Nasal cavity respiratory epithelium epithelial cell of viscerocranial mucosa (primary cell): ENCODE measurements at places on chromosomes 2 and 18. TPM values are rescaled to one million over a fixed set of nuclear protein-coding genes. Genes with fewer than 3 reads are reported as not detected.

The NETO1 gene
- total RNA-seq, result not detected in 2 replicates

The RRM2 gene
- 0.57 and 1.0 TPM in 2 replicates for total RNA-seq

The PTPRN gene
- not detected in 2 replicates for total RNA-seq

The IL36G gene
- 1.7 and 2.6 TPM in 2 replicates for total RNA-seq

The CCBE1 gene
- total RNA-seq, result 0.28 and 2.1 TPM in 2 replicates

The PARD6G gene
- 15.7 and 34.5 TPM in 2 replicates for total RNA-seq

The PTH2R gene
- not detected in 2 replicates for total RNA-seq

The RGPD3 gene
- total RNA-seq, result 0.34 and 0.43 TPM in 2 replicates

The MYO5B gene
- total RNA-seq, result 53.4 and 57.1 TPM in 2 replicates

The HOXD4 gene
- not detected in 2 replicates for total RNA-seq

The TMEM163 gene
- not detected in 2 replicates for total RNA-seq

The PAX3 gene
- total RNA-seq, result 5.8 TPM in 1 of 2 replicates, not detected in the other

The RABL2A gene
- total RNA-seq, result 4.1 and 12.0 TPM in 2 replicates

The SPTBN1 gene
- total RNA-seq, result 357 and 427 TPM in 2 replicates

The AKAIN1 gene
- total RNA-seq, result not detected in 2 replicates

The ONECUT2 gene
- under 0.01 and 0.07 TPM in 2 replicates for total RNA-seq

The CCDC142 gene
- 9.9 and 12.7 TPM in 2 replicates for total RNA-seq

The COL3A1 gene
- under 0.01 and 11.2 TPM in 2 replicates for total RNA-seq

The TMEFF2 gene
- under 0.01 TPM in 1 of 2 replicates, not detected in the other for total RNA-seq

The ASXL2 gene
- 6.8 and 18.1 TPM in 2 replicates for total RNA-seq

The NYAP2 gene
- under 0.01 TPM in 1 of 2 replicates, not detected in the other for total RNA-seq

The KIAA2012 gene
- not detected in 2 replicates for total RNA-seq

The UGT1A4 gene
- total RNA-seq, result under 0.01 and 1.8 TPM in 2 replicates

The PLGLB2 gene
- total RNA-seq, result 0.34 and 1.5 TPM in 2 replicates

The SCYGR4 gene
- total RNA-seq, result not detected in 2 replicates

The ACADL gene
- under 0.01 and 1.00 TPM in 2 replicates for total RNA-seq

The CBLN2 gene
- not detected in 2 replicates for total RNA-seq

The LRPPRC gene
- 85.4 and 146 TPM in 2 replicates for total RNA-seq

The HOXD13 gene
- not detected in 2 replicates for total RNA-seq

The DCDC2C gene
- not detected in 2 replicates for total RNA-seq

The SLC38A11 gene
- 0.07 TPM in 1 of 2 replicates, not detected in the other for total RNA-seq

The HSBP1L1 gene
- 19.7 and 24.9 TPM in 2 replicates for total RNA-seq

The STON1 gene
- 0.34 and 0.50 TPM in 2 replicates for total RNA-seq

The IFIH1 gene
- total RNA-seq, result 6.8 and 27.3 TPM in 2 replicates

The SERPINB3 gene
- total RNA-seq, result 32.5 and 258 TPM in 2 replicates

The CD8A gene
- 0.07 TPM in 1 of 2 replicates, not detected in the other for total RNA-seq

The CASP8 gene
- total RNA-seq, result 25.6 and 40.2 TPM in 2 replicates

The RUFY4 gene
- not detected in 2 replicates for total RNA-seq

The SEMA4F gene
- total RNA-seq, result 3.1 and 10.8 TPM in 2 replicates

The VAMP8 gene
- total RNA-seq, result 38.3 and 42.2 TPM in 2 replicates

The HOXD10 gene
- total RNA-seq, result not detected in 2 replicates

The TUBA4B gene
- not detected in 2 replicates for total RNA-seq

The VIT gene
- not detected in 2 replicates for total RNA-seq

The ANKRD62 gene
- under 0.01 TPM in 1 of 2 replicates, not detected in the other for total RNA-seq

The FOXI3 gene
- 0.34 TPM in 1 of 2 replicates, not detected in the other for total RNA-seq

The SERPINB10 gene
- under 0.01 and 0.43 TPM in 2 replicates for total RNA-seq

The MZT2B gene
- 55.5 and 148 TPM in 2 replicates for total RNA-seq

The ATP6V1C2 gene
- 0.68 and 1.9 TPM in 2 replicates for total RNA-seq

The RSAD2 gene
- 1.1 and 4.4 TPM in 2 replicates for total RNA-seq

The EML6 gene
- total RNA-seq, result 1.7 and 1.9 TPM in 2 replicates

The RBKS gene
- total RNA-seq, result 0.71 and 1.7 TPM in 2 replicates

The PSMA8 gene
- not detected in 2 replicates for total RNA-seq
